ENCODE measurements at places on chromosomes 6 and 20. TPM values are rescaled to one million over a fixed set of nuclear protein-coding genes. Genes with fewer than 3 reads are reported as not detected.

PEDS1 gene
- 9.1 TPM for total RNA-seq

ECT2L gene
- total RNA-seq: not detected

- no peak for DNase-seq
Measured at GRCh38 chr6:31621991-31622390, 1.5 kb downstream of the PRRC2A start.

DNA sequence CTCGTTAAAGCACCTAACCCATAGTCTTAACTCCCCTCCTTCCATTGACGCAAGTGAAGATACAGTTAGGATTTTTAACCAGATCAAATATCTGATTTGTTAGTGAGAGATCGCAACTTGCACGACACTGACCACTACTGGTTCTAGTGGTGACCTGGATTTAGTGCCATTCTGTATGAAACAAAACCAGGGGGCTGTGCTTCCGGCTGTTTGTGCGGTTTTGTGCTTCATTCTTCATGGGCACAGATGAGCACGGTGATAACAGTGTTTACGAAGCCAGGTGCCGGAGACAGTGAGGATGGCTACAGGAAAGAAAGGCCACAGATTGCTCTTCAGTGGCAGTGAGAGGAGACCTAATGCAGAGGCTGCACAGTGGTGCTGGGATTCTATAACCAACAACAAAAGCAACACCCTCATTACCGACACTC is 75.5 kb downstream of the NOL4L start:
- DNase-seq: no peak

AGER gene
- 6.0 TPM for total RNA-seq

- DNase-seq: no peak
Measured at GRCh38 chr6:143732536-143732935, 54.8 kb downstream of the PHACTR2 start.

VSTM2L gene
- 4.4 TPM for total RNA-seq

GRCh38 chr6:72376736-72377135 is 245.1 kb upstream of the KCNQ5 start:
- no peak for DNase-seq
